Right ventricle myocardium inferior (tissue), 1 donor: ENCODE measurements at places on chromosomes 6 and 20. TPM values are rescaled to one million over a fixed set of nuclear protein-coding genes. Genes with fewer than 3 reads are reported as not detected.

The KPNA5 gene
- total RNA-seq: 7.3 TPM

The CDSN gene
- not detected for total RNA-seq

The SFT2D1 gene
- 21.9 TPM for total RNA-seq

The FAM217A gene
- not detected for total RNA-seq

The RAET1G gene
- 0.22 TPM for total RNA-seq

The NUP153 gene
- 23.5 TPM for total RNA-seq

The AIF1 gene
- 22.1 TPM for total RNA-seq

The EPB41L1 gene
- 21.5 TPM for total RNA-seq

The OLIG3 gene
- total RNA-seq: not detected
